H54 (cell line): ENCODE measurements at places on chromosomes 5 and 9.

DNA sequence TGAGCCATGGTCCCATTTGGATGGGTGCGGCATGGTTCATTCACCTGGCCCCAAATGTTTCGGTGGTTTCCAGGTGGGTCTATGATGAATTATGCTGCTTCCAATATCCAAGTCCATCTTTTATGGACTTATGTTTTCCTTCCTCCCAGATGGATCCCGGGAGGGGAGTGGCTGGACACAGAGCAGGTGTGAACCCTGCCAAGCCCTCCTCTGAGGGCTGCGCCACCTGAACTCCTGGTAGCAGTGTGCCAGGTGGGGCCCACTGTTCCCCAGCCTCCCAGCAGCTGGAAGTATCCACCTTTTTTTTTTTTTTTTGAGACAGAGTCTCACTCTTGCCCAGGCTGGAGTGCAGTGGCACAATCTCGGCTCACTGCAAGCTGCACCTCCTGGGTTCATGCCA is 42.9 kb downstream of the WNK2 start:
- no peak for DNase-seq

DNA sequence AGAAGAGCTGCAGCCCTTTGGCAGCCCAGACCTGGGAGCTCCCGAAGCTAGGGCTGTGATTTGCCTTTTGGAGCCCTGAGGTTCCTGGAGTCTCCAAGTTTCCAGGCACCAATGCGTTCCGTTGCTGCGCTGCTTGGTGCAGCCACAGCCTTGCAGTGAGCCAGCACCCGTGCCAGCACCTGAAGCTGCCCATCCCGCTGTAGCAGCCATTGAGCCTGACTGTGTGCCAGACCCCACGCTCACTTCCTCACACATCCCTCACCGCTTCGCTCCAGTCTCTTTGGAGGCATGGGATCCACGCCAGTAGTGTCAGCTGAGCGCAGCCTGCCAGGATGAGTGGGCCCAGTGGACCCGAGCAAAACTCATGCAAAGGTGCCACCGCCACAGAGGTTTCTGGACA is 22.5 kb upstream of the C9orf72 start:
- DNase-seq: no peak

DNA sequence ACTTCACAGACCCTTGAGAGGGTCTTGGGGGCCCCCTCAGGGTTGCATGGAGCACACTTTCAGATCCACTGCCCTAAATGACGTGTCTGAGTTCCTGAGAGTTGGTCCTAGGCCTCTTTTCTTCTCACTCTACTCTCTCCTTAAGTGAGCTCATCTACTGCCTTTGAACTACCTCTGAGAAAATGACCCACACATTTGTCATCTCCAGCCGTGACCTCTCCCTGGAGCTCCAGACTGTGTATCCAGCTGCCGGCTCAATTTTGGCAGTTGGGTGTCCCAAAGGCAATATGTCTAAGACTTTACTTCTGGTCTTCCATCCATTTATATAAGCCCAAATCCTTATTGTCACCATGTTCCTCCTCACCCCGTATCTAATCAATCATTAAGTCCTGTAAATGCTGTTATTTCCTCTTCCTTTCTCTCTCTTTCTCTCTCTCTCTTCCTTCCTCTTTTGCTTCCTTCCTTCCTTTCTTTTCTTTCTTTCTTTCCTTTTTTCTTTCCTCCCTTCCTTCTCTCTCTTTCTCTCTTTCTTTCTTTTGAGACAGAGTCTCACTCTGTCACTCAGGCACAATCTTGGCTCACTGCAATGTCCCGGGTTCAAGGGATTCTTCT is 51.2 kb upstream of the HSPA9 start:
- peak; percentile 44 for DNase-seq

DNA sequence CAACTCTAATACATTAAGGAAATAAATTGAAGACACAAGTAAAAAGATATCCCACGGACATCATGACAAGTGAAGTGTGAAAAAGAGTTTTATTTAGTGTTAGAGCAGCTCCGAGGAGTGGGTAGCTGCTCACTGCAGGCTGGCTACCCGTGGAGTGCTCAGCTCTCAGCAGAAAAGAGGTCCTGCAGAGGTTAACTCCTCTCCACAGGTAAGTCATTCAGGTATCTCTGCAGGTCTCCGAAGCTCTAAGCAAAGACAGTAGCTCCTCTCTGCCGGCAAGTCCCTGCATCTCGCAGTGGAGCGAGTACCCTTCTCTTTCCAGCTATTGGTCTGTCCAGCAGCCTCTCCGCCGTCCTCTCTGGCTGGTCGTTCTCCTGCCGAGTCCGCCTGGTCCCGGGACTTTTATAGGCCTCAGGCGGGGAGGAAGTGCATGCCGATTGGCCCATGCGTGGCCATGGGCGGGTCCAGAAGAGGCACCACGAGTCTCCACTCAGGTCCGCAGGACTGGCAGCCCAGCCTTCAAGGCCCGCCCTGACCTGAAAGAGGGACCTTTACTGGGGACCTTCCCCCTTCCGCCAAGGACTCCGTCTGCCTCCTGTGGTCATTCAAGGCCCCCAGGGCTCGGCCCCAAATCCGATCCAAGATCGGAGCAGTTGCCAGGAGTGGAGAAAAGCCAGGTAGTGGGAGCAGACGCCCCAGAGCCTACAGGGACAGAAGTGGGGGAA is 29.9 kb downstream of the BTNL9 start:
- no peak for DNase-seq

DNA sequence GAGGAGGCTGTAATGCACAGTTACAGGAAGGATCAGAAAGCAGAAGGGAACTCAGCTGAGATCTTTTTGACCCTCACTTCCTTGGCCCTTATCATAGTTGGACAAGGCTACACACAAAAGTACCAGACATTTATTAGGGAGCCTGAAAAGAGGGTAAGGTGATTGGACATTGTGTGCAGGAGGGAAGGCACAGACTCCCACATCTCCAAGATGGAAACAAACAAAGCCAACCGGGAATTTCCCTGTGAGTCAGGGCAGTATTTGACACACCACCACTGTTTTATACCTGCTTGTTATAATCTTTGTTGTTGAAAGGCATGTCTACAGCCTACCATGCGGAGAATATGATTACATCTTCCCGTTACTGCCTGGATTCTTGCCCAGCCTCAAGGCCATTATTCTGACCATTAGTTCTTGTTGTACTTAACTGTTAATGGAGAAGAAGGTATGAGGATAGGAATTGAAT is 3.0 kb upstream of the CCNG1 start:
- no peak for DNase-seq

DNA sequence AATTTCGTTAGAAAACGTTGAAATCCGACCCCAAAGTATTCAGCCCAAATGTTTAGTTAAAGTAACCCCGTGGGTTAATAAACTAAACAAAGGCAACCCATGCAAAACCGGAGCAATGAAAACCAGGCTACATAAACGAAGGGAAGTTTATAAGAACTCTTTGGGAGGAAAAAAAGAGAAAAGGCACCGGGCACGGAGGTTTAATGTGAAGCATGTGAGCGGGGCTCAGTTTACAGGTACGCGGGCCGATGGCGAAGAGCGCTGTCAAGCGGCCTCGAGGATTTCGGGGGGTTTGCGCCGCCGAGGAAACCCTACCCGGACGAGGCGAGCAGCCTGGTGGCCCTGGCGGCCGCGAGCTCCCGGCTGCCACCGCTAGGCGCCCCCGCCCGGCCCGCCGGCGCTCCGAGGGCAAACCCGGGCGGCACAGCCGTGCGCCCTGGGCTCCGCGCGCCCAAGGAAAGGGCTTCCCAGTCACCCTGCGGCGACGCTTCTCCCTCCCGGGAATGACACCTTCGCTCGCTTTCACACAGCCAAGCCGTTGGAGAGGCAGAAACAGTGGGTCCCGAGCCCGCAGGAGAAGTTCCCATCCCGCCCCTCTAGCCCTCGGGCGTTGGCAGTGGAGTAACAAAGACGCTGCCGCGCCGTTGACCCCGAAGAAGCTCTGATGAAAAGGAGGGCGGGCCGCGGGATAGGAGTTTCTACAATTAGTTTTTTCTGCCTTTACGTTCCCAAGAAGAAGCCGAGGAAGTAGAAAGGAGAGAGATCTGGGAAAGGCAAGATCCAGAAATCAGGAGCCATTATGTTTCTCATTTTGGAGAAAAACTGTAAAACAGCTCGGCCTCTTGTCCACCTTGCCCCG is 126.0 kb downstream of the TMEM174 start:
- DNase-seq: no peak

GRCh38 chr9:17138503-17138902 is 3.7 kb downstream of the CNTLN start:
- DNase-seq: no peak

GRCh38 chr5:44089424-44090144 is 299.6 kb downstream of the FGF10 start:
- DNase-seq: no peak

GRCh38 chr9:132505991-132506655 is 76.3 kb upstream of the BARHL1 start:
- no peak for DNase-seq
